Hematopoietic multipotent progenitor cell treated with erythropoietin and hydrocortisone succinate and interleukin-3 and kit ligand, for 17 days (in vitro differentiated cells): ENCODE measurements at places on chromosomes 11 and 22.

DNA sequence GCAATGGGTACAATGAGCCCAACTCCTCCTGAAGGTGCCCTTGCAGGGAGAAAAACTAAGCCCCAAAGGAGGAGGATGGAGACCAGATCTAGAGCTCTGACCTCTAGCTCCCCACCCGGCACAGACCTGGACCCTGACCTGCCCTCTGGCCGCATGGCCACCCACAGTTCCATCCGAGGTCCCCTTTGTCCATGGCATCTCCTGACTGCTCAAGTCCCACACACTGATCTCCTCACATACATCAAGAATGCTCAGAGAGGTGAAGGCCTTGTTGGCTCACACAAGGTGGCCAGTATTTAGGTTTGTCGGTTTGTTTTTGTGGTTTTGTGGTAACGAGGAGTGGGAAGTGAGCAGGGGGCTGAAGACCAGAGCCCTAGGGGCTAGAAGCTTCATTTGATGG, 423.5 kb upstream of the B3GAT1 start:
- DNase-seq: no peak

- no peak for DNase-seq
These were observed 9.8 kb upstream of the TAGLN start for GRCh38 chr11:117189191-117189940.

- no peak for DNase-seq
These were observed 1.4 kb downstream of the NEFH start for GRCh38 chr22:29481265-29482000.

GRCh38 chr11:3866206-3866605, 10.7 kb downstream of the STIM1 start:
- peak; percentile 29 for DNase-seq

- no peak for DNase-seq
These were observed 12.7 kb upstream of the B4GALNT4 start for GRCh38 chr11:356610-357009.

DNA sequence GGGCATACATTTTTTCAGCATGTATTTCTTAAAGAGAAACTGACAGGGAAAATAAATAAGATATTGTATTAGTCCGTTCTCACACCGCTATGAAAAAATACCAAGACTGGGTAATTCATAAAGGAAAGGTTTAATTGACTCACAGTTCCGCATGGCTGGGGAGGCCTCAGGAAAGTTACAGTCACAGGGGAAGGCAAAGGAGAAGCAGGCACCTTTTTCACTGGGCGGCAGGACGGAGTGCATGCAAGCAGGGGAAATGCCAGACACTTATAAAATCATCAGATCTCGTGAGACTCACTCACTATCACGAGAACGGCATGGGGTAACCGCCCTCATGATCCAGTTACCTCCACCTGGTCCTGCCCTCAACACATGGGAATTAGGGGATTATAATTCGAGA, 44.2 kb downstream of the PPFIA1 start:
- DNase-seq: no peak

DNA sequence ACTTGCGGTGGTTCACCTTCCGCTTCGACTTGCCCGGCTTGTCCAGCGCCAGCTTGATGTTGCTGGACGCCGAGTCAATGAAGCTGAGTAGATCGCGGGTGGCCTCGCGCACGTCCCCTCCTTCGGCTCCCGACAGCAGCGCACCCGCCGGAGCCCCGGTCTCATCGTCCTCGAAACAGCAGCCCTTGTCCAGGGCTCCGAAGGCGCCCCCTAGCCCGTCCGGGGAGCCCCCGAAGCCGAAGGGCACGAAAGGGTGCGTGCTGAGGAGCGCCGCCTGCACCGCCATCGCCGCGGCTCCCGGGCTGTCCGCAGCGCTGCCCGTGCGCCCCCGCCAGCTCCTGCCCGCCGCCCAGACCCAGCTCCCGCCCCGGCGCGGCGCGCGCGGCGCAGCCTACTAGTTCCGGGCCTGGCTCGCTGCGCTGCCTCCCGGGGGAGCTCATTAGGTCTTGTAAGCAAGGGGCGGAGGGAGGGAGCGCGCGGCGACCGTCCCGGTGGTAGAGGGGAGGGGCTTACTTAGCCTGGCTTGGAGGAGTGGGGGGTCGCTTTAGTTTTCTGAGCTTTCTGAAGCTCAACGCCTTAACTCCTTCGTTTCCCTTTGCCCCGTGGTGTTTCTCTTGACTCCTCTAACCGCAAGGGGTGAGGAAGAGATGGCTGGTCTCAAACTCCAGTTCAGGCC, at the start of gene FAM181B:
TSS of gene FAM181B (minus strand) at position 421 of the 676 bp plus-strand sequence. CDS start at position 286, 135 bp downstream.
- DNase-seq: no peak

DNA sequence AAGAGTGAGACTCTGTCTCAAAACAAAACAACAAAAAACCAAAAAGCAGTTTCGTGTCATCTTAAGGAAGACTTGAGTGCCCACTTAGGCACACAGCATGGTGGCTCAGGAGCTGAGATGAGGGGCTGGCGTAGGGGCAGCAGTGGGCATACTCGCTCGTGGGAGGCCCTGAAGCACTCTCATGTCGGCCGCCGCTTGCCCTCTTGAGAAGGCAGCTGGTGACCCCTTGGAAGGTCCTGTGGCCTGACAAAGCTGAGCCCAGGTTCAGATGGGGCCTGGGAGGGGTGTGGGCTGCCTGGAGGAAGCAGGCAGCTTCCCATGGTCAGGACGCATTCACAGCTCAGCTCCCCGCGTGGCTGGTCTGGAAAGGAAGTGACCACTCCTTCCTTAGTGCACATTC, 15.0 kb downstream of the MUC5B start:
- DNase-seq: no peak

- no peak for DNase-seq
These were observed 34.0 kb downstream of the TTC17 start for GRCh38 chr11:43392713-43393112.

DNA sequence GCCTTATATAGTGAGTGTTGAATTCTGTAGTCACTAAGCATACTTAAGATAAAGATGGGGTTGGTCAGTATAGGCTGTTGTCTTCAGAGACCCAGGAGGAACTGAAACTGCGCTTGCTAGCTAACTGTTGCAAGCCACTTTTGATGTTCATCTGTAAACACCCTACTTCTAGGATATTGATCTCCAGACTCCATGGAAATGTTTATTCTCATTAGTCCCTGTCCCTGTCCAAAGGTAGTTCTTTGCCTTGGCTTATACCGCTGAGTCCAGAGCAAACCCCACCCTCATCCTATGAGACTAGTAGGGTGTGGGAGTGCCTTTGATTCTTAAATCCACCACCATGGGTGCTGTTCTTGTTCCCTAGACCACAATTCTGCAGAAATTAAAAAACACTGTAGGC, 36.4 kb downstream of the DEPDC5 start:
- no peak for DNase-seq

GRCh38 chr11:64015935-64016845, 19.5 kb upstream of the FLRT1 start:
- DNase-seq: no peak

GRCh38 chr22:32473388-32473952, 1.1 kb upstream of the FBXO7 start:
- peak; percentile 86 for DNase-seq

GRCh38 chr22:49197505-49197904, 630.2 kb downstream of the BRD1 start:
- DNase-seq: no peak

- no peak for DNase-seq
These were observed 50.0 kb upstream of the LYVE1 start for GRCh38 chr11:10618490-10618889.

GRCh38 chr22:43038325-43038724, 23.4 kb upstream of the PACSIN2 start:
- DNase-seq: no peak

DNA sequence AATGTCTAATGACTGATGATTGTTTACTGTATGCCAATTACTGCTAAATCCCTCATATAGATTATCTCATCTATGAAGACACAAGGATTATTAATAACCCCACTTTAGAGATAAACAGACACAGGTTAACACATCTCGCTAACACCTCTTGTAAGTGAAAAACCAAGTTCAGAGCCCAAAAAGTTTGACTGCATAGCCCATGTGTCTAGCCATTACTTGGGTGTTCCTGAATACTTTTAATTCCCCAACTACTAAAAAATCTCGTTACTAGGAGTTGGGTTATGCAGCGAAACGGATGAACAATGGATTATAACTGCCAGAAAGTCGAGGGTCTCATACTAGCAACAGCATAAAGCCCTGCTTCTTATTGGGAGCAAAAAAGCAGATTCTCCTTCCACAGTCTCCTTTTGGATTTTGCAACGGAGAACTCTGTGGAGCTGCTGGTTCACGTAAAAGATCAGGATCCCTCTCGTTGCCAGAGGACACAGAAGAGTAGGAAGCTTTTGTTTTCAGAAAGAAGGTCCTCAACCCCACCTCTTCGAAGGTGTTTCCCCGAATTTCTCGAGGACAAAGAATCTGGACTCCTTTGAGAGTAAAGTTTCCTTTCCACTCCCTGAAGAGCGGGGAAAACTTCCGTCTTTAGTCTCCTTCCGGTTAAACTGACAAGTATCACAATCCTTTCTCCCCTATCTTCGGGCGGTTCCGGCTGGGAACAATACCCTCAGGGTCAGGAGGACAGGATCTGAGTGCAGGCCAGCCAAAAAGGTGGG, 979 bp downstream of the ZBED5 start:
- peak; percentile 35 for DNase-seq

- no peak for DNase-seq
These were observed 2.3 kb downstream of the PRSS23 start for GRCh38 chr11:86802601-86803051.

GRCh38 chr11:112174789-112175598, at the start of gene BCO2:
Gene BCO2, plus strand, starts transcription at chr11:112175512. Its CDS starts 90 bp downstream, at chr11:112175602.
- peak; percentile 63 for DNase-seq

- no peak for DNase-seq
These were observed 929.5 kb downstream of the KCNA4 start for GRCh38 chr11:29087200-29087812.

DNA sequence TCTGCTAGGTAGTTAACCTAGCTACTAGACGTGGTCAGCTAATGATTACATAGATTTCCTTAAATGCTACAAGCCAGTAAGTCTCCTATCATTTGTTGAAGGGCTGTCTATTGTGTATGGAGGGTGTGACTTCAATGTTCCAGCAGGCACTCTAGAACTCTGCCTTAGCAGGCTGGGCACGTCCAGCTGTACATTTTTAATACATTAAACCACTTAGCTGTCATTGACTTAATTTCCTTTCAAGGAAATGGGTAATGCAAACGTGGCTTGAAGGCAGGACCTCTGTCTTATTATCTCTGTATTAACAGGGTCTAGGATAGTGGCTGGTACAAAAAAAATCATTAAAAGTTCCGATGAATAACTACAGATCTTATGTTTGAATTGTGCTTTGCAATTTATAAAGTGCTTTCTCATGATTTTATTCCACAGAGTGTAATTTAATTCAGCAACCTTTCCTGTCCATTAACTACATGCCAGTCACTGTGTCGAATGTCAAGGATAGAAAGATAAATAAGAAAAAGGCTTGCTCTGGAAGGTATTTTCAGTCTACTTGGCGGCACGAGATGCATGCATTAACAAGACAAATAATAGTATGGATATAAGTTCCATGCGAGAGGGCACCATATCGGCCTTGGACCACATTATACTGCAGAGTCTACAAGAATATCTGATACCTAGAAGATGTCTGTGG, 60.3 kb downstream of the APOL3 start:
- no peak for DNase-seq

- no peak for DNase-seq
These were observed 31.7 kb downstream of the IMMP1L start for GRCh38 chr11:31477528-31478222.

DNA sequence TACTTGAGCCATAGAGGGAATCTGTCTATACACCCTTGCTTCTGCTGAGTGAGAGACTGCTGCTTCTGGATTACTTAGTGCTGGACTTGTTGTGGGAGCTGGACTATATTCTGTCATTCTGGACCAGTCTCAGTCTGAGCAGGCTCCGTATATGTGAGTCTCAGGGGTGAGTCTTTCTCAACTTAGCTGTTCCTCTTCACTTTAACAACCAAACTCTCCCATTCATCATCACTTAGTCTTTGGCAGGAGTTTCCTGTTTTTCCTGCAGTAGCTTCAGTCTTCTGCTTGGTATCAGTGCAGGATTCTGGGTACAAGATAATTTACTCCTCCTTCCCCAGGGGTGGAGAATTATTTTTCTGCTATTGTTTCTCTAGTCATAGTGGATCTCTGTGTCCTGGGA, 779.5 kb downstream of the METTL15 start:
- no peak for DNase-seq

DNA sequence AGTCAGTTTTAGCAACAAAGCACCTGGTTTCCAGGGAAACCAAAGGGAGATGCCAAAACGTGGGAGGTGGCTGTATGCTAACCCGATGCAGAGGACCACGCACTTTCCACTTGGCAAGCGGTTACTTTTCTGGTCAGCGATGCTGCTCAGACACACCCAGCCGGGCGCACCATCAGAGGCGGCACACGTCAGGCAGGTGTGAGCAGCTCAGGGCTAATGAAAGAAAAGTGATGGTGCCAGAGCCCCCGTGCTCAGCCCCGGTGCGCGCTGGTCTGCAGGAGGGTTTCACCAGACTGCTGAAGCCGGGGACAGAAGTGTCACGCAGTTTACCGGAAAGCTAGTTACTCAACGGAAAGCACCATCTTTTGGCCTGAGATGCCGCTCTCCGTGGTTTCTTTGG, 5.7 kb downstream of the LTO1 start:
- DNase-seq: no peak

- DNase-seq: no peak
These were observed 25.1 kb upstream of the EIF3D start for GRCh38 chr22:36554098-36554497.

- DNase-seq: no peak
These were observed 20.1 kb downstream of the TMEM218 start for GRCh38 chr11:125091247-125091876.

- DNase-seq: no peak
These were observed 16.5 kb downstream of the DDX17 start for GRCh38 chr22:38489561-38490145.

DNA sequence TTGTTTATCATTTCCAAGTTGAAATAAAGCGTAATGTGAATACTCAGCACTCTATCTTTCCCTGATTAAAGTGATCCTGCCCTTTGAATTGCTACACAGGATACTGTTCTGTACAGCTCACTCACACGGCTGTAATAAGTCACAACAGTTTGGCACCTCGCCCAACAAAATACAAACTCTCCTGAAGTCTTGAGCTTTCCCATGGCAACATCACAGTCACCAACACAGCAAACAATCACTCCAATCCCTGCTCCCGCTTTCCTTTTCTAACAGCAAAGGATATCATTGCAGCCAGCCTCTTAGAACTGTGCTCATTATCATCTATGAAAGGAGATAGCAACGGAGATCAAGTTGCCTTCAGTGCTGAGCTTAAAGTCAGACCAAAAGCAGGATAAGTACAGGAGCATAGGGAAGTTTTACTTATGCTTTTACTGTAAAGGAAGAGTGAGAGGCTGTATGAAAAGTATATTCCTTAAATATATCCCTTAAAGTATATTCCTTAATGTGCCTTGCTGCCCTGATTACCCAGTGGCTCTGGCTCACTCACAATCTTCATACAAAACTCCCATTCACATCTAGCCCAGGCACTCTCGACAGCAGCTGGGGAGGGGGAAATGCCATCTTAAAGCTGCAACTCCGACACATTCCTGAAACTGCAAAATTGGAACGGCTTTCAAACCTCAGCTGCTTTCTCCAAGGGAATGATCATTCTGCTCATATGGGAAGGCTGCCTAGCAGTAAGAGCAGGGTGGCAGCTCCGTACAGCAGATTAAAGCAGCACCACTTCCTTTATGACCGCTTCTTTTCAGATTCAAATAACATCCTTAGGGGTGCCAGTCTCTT, 35.8 kb downstream of the MAML2 start:
- no peak for DNase-seq

GRCh38 chr11:42175203-42175602, 715.8 kb upstream of the LRRC4C start:
- no peak for DNase-seq
